ENCODE measurements at places on chromosomes 5 and 9. TPM values are rescaled to one million over a fixed set of nuclear protein-coding genes. Genes with fewer than 3 reads are reported as not detected.

Gene CRB2
- 0.14 TPM for total RNA-seq

DNA sequence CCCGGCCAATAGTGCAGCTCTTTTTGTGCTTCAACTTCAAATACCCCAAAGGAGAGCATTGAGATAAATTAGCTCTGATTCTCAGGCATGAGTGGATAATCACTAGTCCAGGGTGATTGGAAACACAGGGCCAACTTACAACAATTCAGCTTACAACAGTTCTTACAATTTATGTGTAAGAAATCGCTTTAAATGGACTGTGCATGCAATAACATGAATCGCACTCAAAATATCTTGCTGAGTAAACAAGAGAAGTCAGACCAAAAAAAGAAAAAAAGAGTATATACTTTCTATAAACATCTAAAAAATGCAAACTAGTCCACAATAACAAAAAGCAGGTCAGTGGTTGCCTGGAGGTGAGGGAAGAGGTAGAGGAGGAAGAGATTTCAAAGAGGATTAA is 150.6 kb upstream of the EDIL3 start:
- no peak for DNase-seq

DNA sequence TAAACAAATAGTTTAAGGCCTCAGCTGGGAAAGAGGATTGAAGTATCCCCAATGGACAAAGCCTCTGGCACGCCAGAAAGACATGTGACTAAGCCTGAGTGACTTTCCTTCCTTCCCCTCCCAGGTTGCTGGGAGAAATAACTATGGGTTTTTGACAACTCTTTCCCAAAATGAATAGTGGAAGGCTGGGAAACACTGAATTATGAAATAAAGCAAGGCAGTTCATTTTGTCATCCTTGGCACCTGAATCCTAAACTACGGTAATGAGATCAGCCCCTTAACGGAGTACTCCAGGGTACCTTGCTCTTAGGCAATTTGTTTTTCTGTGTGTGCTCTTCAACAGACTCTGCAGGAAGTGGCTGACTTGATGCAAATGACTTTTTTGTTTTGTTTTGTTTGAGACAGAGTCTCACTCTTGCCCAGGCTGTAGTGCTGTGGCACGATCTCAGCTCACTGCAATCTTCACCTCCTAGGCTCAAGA is 75.2 kb downstream of the LMNB1 start:
- DNase-seq, result no peak

DNA sequence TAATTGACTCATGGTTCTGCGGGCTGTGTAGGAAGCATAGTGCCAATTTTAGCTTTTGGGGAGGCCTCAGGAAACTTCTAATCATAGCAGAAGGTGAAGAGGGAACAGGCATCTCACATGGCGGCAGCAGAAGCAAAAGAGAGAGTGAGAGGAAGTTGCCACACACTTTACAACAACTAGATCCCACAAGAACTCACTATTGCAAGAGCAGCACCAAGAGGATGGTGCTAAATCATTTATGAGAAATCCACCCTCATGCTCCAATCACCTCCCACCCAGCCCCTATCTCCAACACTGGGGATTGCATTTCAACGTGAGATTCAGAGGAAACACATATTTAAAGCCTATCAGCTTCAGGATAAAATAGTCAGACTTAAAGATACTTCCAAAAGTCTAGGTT is 36.1 kb upstream of the LPAR1 start:
- no peak for DNase-seq

Gene HSPA9
- 174 TPM for total RNA-seq

DNA sequence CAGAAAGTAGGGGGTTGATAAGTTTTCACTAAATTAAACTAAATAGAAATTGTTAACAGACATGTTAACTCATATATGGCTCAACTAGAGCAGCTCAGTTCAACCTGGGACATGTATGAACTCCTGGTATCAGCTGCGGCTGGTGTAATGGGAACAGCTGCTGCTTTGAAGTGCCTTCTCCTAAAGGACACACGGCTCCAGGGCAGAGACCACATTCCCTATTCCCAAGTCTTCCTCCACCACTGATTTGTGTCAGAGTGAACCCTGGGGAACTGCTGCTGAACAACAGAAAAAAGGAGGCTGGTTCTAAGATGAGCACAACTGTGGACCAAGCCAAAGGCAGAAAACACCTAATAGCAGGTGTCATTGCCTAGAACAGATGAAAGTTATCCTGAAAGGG is 71.1 kb downstream of the MAPKAP1 start:
- no peak for DNase-seq

Gene ANKRD18B
- total RNA-seq, result 3.1 TPM

GRCh38 chr9:88593537-88594185 is 58.7 kb downstream of the NXNL2 start:
- no peak for DNase-seq

Gene PLAC8L1
- not detected for total RNA-seq

- DNase-seq, result no peak
Observed at GRCh38 chr9:124272979-124273378, 15.2 kb downstream of the NEK6 start.

DNA sequence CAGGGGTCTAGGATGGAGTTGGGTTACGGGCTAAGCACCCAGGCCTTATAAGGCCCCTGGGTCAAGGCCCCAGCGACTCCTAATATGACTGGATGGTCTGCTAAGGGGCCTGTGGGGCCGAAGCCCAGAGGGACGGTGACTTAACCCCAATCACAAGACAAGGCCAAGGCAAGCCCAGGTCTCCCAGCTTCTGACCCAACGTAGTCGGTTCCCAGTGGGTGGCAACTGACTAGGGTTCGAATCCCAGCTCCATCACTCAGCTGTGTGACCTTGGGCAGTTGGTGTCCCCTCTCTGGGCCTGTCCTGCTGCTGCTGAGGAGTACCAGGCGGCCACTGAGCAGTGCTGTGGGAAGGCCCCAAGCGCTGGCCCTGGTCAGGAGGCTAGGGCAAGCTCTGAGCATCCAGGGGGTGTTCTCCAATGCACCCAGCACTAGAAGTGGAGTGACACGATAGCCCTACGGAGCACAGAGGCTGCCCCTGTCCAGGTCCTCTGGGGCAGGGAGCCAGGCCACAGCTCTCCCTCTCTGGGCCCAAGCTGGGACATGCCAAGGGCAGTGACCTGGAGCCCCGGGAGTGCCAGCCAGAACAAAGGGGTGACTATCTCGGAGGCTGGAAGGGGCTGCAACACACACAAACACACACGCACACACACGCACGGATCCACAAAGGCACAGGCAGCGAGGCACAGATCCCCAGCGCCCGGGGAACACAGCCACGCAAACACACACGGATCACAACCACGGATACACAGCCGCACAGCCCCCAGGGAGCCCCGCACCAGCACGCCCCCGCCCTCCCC is 512 bp downstream of the AK1 start:
- no peak for DNase-seq

DNA sequence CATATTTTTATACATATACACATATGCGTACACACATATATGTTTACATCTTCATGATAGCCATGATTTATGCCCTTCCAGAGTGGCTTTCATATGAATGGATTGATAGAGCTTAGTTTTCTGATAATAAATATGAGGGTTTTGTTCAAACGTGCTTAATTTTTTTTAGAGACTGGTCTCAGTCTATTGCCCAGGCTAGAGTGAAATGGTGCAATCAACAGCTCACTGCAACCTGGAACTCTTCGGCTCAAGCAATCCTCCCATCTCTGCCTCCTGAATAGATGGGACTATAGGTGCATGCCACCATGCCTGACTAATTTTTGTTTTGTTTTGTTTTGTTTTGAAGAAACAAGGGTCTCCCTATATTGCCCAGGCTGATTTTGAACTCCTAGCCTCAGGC is 48.6 kb upstream of the ZSWIM6 start:
- DNase-seq, result no peak

DNA sequence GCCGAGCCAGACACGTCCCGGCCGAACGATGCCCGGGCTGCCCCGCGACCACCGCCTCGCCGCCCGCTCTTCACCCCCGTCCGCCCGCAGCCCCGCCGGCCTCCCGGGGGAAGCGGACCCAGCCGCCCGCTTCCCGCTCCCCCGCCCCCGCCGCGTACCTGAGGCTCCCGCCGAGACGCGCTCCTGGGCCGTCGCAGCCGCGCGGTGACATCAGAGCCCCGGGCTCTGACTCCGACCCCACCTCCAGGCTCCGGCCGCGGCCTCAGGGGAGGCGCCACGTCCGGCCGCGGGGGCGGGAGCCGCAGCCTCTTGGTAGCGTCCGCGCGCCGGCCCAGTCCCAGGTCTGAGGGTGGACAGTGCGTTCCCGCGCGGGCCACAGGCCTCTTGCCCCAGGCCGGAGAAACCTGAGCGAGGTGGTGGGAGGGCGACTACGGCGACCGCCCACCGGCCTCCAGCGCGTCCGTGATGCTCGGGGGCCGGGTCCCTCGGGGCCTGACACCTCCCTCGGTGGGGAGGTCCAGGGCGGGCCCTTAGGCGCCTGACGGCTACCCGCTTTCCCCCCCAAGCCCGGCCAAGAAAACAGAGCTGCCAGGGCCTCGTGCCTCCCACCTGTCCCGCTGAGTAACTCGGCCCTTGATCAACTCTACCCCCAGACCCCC is at the start of gene SHROOM1:
Gene SHROOM1, minus strand, starts transcription at position 212 of the 659 bp plus-strand sequence. CDS start 4,507 bp downstream, outside the sequence.
- DNase-seq, result no peak

Gene GLRA1
- not detected for total RNA-seq

GRCh38 chr5:102529031-102529430 is 30.2 kb upstream of the SLCO6A1 start:
- DNase-seq, result no peak

Gene RASEF
- 11.6 TPM for total RNA-seq

DNA sequence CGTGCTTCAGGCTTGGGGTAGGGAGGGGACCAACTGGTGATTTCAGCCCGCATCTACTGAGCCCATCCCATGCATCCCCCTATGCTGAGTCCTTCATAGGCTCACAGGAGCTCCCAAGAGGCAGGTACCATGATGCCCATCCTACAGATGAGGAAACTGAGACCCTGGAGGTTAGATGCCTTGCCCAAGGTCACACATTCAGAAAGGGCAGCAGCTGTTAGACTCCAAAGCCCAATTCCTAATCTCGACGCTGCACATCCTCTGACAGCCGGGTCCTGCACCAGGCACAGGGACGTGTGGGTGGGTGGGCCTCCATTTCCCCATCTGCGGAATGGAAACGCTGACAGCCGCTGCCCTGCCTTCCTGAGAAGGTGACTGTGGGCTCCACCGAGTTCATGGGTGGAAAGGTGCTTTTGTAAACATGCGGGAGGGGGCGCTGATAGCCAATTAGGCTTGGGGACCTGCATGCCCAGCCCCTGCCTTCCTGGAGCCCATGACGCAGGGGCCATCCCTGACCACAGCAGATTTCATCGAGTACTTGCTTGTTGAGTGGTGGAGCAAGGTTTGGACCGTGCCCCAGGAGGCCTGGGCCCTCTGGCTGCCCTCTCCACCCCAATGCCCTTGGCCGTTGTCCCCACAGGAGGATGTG is 2.2 kb downstream of the DNM1 start:
- no peak for DNase-seq
